NCI-H524 treated with DMSO at 0.1 percent for 48 hours (cell line): ENCODE measurements at places on chromosomes 16 and 17.
A peak's percentile ranks its signal among the peaks of the same experiment; 100 is the strongest.

- no peak for DNase-seq
Measured at GRCh38 chr16:28193530-28194423, 18.0 kb downstream of the XPO6 start.

DNA sequence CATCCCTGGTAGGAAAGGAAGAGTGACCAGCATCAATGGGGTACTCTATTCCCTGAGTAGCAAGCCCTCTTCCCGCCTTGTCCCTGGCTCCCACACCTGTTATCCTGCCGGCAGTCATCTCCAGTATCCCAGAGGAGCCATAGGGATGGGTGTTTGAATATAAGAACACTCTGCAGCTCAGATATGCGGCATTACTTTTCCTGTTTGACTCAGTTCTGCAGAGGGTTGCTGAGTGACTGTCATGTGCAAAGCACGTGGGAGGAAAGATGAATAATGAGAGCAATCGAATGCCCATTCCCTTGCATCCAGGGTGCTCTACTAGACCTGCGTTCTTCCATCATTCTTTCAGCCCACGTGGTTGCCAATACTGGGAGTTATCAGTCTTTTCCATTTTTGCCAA is 115.1 kb downstream of the PRKCB start:
- DNase-seq, result no peak

DNA sequence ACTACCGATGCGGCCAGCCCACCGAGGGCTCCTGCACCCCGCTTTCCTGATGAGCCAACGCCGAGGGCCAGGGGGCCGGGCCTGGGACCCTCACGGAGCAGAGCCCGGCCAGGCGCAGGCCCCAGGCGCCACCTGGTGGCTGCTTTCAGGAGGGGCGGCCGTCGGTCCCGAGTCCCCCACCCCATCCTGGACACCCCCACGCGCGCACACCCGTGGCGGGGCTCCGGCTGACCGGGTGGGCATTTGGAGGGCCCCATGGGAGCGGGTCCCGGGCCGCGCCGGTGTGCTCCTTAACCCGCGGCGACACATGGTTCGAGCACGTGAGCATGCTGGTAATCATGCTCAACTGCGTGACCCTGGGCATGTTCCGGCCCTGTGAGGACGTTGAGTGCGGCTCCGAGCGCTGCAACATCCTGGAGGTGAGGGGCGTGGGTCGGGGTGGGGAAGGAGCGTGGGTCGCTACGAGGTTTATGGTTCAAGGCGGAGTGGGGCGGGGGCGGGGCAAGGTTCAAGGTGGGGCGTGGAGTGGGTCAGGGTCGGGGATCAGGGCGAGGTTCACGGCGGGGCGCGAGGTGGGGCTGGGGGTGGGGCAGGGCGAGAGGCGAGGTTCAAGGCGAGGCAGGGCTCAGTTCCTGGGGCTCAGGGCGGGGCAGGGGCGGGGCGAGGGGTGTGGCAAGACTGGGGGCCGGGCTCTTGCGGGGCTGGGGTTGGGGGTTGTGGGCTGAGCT is 30.2 kb downstream of the TPSG1 start:
- DNase-seq, result no peak

DNA sequence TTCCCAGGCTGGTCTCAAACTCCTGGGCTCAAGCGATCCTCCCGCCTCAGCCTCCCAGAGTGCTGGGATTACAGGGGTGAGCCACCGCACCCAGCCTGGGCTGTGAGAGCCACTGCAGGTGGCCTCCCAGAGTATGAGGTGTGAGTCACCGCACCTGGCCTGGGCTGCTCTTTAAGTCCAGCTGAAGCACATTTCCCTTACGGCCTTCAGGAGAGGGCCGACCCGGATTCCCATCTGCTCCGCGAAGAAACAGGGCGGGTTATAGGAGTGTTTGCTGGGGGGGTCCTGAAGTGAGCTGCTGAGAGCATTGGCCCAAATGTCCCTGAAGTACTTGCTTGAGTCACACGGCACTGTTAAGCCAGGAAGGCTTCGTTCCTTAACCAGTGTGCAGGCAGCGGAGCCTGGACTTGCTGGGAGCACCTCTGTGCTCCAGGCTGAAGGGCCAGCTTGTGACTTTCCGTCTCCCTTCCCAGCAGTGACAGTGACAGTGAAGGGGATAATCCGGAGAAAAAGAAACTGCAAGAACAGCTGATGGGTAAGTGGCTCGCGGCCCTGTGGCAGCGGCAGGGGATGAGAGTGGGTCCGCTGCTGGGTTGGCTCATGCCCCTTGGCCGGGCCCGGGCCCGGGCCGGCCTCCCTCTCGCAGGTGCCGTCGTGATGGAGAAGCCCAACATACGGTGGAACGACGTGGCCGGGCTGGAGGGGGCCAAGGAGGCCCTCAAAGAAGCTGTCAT is 7.2 kb downstream of the VPS4A start:
- DNase-seq, result no peak

DNA sequence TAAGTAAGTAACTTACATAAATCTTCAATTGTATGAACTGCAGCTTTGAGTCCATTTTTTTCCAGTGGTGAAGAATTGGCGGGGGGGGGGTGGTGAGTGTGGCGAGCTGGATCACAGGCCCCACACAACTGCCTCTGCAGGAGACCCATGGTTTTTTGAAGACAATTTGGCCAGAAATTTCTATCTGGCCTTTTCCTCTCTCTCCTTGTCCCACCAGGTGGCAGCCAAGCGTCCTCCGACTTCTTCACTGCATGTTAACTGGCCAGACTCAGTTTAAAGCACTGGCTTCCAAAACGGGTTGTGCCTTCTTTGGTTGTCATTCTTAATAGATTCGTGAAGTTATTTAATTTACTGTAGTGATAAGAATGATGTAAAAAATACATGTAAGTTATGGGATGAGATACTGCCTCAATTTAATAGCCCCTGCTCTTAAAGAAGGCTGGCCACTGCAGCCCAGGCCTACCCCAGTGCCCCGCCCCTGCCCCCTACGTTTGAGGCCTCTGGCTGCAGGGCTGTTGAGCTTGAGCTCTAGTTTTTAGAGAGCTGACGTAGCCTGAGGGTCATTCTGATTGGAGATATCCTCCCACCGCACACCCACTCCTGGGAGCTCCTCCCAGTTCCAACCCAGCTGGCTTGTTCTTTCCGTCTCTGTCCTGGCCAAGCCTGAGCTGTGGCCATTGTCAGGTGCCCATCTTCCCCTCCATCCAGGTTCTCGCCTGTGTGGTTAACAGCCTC is 36.4 kb downstream of the AKAP1 start:
- no peak for DNase-seq

GRCh38 chr17:48374650-48375230 is 55.3 kb downstream of the SKAP1 start:
- no peak for DNase-seq

- DNase-seq, result no peak
Measured at GRCh38 chr16:66948134-66948836, 12.8 kb upstream of the CES3 start.

GRCh38 chr17:1648173-1648962 is 1.3 kb downstream of the RILP start:
- DNase-seq, result no peak

DNA sequence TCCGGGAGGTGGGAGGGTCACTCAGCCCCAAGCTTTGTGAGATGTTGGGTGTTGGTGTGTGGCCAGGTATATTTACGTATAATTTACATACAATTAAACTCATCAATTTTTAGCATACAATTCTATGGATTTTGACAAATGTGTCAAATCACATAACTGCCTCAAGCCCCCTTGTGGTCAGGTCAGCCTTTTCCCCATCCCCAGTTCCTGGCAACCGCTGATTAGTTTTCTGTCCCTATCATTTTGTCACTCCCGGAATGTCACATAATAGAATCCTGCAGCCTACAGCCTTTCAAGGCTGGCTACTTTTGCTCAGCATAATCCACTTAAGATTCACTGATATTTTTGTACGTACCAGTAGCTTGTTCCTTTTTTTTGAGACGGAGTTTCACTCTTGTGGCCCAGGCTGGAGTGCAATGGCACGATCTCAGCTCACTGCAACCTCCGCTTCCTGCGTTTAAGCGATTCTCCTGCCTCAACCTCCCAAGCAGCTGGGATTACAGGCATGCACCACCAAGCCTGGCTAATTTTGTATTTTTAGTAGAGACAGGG is 19.3 kb upstream of the RAI1 start:
- DNase-seq, result no peak

- no peak for DNase-seq
Measured at GRCh38 chr16:48236286-48236685, 7.8 kb upstream of the LONP2 start.

DNA sequence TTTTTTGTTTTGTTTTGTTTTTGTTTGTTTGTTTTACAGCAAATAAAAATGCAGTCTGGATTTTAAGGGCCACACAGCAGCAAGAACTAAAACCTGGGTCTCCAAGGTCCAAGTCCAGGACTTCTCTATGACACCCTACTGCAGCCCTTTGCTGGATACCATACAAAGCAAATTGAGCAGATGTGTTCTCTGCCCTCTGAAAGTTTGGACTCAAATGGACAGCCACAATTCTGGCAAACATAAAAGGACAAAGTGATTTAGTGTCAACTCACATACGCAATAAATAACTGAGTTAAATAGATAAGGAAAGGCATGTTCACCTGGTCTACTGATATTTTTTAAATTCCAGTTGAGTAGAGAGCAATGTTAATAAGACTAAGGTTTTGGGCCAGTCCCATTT is 7.7 kb upstream of the ZNF652 start:
- no peak for DNase-seq

DNA sequence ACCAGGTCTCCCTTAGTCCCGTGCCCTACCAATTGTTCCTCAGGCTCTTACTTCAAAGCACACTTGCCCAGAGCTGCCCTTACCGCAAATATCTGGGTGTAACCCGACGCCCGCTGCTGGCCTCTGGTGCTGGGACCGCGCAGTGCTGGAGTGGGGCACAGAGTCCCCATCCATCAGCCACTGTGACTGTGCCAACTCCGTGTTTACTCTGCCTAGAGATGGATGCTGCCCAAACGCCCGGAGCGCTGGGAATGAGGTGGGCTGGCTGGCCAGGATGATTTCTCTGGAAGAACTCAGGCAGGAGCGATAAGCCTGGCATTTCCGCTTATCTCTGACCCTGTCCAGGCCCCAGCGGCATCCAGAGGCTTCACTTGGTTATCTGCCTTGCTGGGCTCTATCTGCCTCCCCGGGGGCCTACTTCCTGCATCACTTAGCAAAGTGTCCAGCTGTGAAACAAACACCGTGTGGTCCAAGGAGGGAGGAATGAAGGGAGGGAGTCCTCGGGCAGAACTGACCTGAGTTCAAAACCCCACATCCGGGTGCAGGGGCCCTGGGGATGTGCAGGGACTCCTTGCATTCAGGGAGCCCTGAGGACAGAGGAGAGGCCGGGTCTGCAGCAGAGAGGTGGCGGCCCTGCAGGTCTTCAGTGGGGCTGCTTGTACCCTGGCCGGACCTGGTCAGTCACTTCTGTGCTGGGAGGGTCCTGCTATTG is 9.4 kb upstream of the MYLK3 start:
- DNase-seq, result no peak

DNA sequence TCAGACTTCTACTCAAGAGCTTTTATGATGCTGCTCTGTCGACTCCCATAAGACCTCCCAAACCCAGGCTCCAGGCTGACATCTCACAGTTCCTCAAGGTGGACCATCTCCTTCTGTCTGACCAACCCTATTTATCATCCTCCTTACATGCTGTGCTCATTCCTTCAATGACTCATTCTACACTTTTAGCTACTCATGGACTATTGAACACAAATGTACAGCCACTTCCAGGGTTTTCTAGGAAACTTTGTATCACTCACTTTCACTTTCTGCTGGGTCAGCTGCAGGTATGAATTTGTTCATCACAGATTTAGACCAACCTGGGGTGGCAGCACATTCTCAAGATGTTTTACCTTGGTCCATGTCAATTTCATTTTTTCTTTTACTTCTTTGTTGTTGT is 162.4 kb upstream of the FAM20A start:
- no peak for DNase-seq

GRCh38 chr16:8725513-8726178 is 51.2 kb downstream of the ABAT start:
- no peak for DNase-seq

DNA sequence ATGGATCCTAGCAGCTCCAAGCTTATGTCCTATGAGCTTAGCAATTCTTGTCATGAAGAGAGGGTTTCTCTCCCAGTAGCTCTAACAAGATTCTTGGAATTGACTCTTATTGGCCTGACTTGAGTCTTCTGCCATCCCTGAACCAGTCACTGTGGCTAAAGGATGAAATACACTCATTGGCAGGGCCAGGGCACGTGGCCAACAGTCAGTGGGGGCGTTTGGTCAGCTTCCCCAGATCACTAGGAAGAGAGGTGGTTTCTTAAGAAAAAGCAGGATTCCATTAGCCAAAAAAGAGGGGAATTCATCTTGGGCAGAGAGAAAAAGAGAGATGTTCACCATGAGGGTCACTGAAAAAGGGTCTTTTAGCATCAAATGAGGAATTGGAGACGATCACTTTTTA is 363.2 kb downstream of the SNX29 start:
- DNase-seq, result no peak

DNA sequence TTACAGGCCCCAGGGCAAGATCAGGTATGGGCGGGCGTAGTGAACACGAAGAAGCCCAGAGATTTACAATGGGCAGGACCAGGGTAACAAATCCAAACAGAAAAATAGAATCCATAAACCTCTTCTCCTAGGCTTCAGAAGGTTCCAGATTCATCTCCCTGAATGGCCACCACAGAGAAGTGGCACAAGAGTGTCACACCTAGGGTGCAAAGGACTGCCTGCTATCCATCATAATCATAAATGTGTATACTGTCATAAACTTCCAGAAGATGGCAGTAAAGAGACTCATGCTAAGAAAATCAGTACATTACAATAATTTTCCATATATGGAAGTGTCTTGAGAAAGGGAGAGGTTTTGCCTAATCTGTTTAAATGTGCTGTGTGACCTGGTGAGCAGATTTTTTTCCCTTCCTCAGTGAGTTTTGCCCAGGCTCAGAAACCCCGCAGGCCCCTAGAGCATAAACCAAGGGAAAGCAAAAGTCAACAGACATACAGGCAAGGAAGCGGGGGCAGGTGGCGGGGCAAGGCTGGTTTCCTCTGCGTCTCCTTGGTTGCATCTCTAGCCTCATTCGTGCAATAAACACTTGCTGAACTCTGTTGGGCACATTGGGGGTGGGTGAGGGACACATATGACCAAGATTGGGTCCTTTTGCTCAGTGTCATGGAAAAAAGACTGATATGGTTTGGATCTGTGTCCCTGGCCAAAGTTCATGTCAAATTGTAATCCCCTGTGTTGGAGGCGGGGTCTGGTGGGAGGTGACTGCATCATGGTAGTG is 92.0 kb upstream of the CDH5 start:
- peak; percentile 36 for DNase-seq

GRCh38 chr17:82358465-82359350 is at the start of gene TEX19:
Gene TEX19 (plus strand): TSS chr17:82359247. CDS start chr17:82362151, 2,904 bp downstream.
- DNase-seq, result no peak

DNA sequence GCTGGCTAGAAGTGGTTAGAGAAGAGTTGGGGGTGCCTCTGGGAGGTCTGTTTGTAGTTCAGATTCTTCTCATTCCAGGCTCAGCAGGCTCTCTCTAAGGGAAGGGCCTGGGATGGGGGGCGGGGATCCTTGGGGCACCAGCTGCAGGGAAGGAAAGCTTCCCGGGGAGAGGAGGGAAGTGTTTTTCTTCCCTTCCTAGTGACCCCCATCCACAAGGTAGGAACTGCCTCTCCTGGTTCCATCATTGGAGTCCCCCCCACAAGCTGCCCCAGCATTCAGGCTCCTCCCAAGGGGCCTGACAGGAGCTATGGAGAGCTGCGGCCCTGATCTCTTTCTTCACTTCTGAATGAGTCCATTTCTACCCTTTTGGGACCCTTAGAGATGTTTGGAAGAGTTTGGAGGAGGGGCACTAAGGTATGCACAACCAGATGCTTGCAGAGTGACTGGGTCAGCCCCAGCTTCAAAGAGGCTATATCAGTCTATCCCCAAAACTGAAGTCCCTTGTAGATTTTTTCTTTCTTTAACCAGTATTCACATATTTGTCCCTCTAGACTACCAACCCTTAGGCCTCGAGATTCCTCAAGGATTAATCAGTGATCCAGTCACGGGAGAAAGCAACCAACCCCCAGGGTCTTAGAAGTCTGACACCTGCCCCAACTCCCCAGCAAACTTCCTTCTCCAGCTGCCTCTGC is 13.9 kb upstream of the FZD2 start:
- no peak for DNase-seq
